ENCODE measurements at places on chromosomes 5 and 9.

- DNase-seq: peak; percentile 83
These were observed 931 bp downstream of the FAM219A start for GRCh38 chr9:34457266-34458012.

GRCh38 chr9:77800924-77801551, 152.9 kb upstream of the GNA14 start:
- no peak for DNase-seq

- no peak for DNase-seq
These were observed 1.3 kb downstream of the MINAR2 start for GRCh38 chr5:129748913-129749880.

DNA sequence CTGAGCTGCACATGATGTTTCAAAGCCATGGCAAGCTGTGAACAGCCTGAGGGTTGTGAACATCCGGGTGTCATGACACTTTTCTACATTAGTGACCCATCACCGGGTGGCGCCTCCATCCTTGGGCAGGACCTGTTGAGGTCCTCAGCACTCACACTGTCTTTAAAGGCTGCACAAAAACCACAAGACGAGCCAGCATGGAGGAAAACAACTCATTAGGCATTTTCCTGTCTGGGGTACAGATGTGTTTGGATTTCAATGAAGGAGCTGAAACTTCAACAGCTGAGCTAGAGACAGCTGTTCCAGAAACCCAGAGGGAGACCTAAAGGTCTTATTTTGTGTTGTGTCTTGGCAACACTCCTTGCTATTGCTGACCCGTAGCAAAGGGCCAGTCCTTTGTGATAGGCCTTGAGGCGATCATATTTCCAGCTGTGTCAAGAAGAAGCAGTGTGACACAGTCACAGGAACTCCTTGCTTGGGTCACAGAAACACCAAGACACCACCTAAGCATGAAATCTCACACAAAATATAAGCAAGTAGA, 151.8 kb upstream of the VLDLR start:
- peak; percentile 25 for DNase-seq

DNA sequence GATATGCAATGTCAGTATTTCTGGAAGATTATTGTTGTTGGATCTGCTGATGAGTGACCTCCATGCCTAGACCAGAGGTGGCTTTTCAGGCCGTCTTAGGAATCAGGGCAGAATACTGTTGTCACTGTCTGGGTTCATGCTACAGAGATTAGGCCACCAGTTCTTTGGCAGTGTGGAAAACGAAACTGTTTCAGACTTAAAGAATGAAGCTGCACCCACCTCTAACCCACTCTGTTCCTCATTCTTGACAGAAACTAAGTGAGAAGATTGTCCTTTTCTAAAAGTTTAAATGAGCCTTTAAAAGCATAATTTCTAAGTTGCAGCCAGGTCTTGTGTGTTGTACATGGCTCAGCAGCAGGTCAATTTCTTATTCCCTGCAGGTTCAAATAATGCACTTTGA, 444.3 kb downstream of the ENC1 start:
- DNase-seq: no peak

- DNase-seq: peak; percentile 26
These were observed 18.1 kb upstream of the GPX3 start for GRCh38 chr5:151002250-151002649.

Measured in fibroblast of skin of right biceps (primary cell).